Spleen (tissue), 13 donors: ENCODE measurements at places on chromosomes 3 and 15. TPM values are rescaled to one million over a fixed set of nuclear protein-coding genes. Genes with fewer than 3 reads are reported as not detected.

Gene SETD2
- 74.6 TPM for total RNA-seq

DNA sequence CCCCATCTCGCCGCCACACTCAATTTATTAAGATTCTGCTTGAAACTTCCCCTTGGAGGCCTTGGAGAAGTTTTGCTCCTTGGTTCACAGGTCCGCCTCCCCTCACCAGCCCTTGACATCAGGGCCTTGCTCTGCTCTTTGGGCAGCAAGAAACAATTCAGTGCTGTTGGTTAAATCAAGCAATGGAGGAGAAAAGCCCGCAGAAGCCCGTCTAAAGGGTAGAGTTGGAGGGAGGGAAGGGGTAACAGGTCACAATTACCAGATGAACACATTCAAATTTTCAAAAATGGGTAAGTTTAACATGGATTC lies 429 bp downstream of the PARP9 start:
- no peak for DNase-seq
- H3K27ac ChIP-seq: peak overlapping the region; percentile 94
- H3K4me3 ChIP-seq: peak overlapping the region; percentile 86
- H3K36me3 ChIP-seq: no peaks in the 10 kb centered on the region
- peaks cover 84% of the 10 kb centered on the region for H3K4me1 ChIP-seq

GRCh38 chr3:126661532-126662364 lies 6.8 kb upstream of the TXNRD3 start:
- H3K27me3 ChIP-seq: no peaks in the 10 kb centered on the region
- H3K27ac ChIP-seq: no peak overlapping the region
- no peak overlapping the region for H3K4me3 ChIP-seq
- no peaks in the 10 kb centered on the region for H3K36me3 ChIP-seq

- H3K4me3 ChIP-seq: no peak overlapping the region
- H3K36me3 ChIP-seq: no peaks in the 10 kb centered on the region
- H3K27me3 ChIP-seq: no peaks in the 10 kb centered on the region
- H3K4me1 ChIP-seq: peaks cover 11% of the 10 kb centered on the region
These were observed 52.1 kb upstream of the GNB5 start for GRCh38 chr15:52243286-52243685.
